ENCODE measurements at places on chromosomes 7 and 10.

DNA sequence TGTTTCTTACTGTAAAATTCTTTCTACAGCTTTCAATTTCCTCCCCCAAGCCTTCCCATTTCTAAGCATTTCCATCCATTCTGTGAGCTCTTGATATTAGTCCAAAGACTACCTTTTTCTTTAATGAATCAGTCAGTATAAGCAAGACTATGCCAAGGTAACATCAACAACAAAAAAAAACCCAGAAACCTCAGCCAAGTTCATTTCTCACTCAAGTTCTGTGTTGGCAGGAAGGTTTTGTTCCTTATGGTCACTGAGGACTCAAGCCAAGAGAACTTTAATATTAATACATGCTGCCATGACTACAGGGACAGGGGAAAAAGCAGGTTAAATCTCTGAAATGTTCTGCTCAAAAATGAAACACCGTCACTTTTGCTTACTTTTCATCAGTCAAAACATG lies 621.2 kb upstream of the NRP1 start:
- DNase-seq: no peak

- no peak for DNase-seq
These were observed 132.0 kb downstream of the RGS10 start for GRCh38 chr10:119410361-119411116.

DNA sequence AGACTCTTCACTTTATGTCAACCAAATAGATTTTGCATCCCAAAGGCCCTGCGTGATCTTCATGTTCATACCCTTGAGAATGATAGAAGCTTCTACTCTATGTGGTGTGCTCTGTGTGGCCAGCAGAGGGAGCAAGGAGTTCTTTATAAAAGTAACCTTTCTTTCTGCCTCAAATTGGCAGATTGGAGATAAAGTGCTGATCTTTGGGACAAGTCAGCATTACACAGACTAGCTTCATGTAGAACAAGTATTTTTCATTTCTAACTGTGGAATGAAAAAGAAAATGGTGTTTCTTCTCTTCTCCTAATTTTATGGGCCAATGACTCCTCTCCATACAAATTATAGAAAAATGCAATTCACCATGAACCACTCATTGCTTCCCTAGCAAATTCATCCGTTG lies 1214.1 kb downstream of the SORCS1 start:
- DNase-seq: no peak

- DNase-seq: no peak
These were observed 24.9 kb upstream of the NPS start for GRCh38 chr10:127524229-127524628.

GRCh38 chr10:32205670-32206069 lies 141.3 kb downstream of the EPC1 start:
- DNase-seq: no peak

DNA sequence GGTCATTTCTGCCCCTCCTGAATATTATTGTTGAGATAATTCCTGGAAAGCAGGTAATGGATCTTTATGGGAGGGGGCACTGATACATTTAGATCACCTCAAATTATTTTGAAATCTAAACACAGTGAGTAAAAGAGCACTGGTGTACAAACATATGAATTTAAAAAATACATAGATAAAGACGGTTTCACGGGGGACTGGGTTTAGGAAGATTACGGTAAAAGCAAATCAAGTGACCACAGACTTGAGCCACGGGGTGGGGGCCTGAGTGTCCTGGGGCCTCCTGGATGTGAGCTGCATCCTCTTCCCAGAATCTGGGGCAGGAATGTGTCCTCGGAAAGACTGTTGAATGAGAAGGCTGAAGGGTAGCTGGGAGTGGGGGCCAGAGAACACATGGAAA lies 219.1 kb upstream of the KLF6 start:
- no peak for DNase-seq

DNA sequence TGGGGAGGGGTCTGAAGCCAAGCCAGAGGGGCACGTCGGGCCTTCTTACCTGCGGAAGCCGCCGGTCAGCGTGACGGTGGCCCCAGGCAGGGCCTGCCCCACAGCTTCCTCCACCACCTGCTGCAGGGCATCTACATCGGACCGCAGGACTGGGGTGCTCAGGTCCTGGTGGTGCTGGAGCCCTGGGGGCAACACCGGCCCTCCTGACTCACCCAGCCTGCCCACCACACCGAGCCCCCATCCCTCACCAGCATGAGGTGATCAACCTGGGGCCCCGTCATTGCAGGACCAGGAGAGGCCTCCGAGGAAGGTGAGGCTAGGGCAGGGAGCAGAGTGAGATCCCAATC lies 8.0 kb downstream of the POLM start:
- no peak for DNase-seq

- DNase-seq: no peak
These were observed 34.3 kb upstream of the ZNF32 start for GRCh38 chr10:43682956-43683355.

DNA sequence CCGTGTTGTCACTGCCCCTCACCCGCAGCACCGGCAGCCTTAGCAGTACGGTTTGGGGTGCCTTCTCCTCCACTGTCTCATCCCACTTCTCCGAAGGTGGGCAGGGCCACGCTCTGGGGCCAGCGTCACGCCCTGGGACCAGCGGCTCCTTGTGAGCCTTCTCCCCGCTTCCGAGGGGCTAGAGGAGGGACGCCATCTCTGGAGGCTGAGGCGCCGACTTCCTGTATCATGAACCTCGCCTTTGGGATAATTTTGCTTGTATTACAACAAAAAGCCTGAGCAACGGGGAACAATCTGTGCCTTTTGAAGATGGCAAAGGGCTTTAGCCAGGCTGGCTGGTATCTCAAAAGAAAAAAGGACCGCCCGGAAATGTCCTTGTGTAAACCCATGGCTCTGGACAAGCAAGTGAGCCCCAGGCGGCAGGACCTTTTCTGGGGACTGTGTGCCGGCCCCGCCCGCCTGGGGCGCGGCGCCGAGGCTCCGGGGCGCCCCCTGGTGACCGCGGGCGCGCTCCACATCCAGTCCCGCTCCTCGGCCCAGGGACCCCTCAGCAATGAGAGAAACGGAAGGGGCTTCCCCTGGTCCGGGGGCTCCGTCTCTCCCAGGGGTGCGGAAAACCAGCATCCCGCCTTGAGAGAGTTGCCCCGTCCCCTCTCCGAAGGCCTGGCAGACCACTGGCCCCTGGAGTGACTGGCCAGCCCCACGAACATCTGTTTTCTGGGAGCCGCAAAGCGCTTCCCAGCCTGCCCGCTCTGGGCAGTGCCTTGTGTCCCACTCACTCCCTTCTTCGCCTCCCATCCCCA lies 3.8 kb downstream of the DEPP1 start:
- no peak for DNase-seq

DNA sequence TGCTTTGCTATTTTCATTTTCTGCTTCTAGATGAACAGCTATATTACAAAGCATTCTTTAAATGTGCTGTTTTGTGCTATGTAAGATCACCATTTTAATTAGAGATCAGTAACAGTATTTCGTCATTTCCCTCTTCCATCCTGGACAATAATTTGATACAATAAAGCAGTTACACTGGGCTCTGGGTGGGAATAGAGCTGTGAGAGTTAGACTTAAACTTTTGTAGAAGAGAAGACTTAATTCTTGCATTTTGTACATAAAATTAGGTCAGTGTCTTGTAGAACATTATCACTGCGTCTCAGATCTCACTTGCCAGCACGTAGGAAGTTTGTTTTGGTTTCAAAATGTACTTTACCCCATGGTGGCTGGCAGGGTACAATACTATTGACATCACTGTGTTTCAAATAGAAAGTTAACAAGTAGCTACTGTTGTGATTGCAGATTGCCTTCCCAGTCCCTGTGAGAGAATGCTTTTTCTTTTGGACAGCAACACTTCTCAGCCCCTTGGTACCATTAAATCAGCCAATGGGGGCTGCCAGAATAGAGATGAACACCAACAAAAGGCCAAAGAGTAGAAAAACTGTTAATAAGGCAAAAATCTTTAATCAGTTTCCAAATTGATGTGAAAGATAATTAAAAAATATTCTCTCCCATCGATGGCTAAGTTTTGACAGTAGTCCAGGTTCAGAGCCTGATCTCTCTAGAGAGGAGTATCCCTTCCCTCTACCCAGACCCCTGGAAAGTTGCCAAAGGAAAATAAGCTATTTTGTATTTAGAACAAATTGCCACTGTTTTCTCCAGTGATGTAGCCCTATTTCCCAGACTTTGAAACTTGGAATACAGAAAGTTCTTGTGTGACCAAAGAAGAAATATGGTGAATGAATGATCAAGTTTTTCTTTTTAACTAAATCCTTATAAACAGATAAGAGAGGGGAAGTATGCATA lies 35.1 kb downstream of the SMNDC1 start:
- no peak for DNase-seq

DNA sequence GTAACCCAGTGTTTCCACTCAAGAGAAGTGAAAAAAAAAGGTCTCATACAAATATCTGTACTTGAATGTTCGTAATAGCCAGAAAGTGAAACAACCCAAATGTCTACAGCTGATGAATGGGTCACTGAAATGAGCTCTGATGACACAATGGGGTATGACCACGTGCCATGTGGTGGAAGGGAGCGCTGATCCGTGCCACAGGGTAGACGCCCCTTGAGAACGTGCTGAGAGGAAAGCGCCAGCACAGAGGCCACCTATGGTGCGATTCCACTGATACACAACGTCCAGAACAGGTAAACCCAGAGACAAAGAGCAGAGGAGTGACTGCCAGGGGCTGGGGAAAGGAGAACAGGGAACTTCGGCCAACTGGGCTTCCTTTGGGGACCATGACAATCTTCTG lies 50.3 kb downstream of the MAD1L1 start:
- no peak for DNase-seq

DNA sequence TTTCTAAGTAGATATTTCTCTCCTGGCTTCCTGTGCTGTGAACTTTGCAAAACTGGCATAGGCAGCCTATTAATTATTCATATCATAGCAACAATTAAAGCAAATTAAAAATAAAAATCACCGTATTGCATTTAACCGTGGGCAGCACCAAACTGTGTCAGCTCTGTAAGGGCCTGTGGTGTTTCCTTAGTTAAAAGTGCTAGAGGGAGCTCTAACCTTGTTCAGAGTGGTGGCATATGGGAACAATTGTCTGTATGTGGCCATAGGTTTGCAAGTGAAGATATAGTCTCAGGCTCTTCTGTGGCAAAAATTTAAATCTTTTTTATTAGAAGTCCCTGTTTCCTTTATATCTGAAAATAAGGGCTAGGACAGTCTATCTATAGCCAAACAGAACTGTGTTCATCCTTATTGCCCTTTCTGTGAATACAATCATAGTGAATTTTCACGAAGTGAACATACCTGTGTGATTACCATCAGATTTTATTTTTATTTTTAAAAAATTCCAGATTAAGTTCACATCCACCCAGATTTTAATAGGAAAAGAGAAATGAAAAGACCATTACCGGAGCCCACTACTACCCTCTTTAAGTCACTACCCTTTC lies 92.6 kb downstream of the POLL start:
- DNase-seq: no peak

GRCh38 chr10:59859570-59859969 lies 46.8 kb downstream of the CCDC6 start:
- no peak for DNase-seq

- no peak for DNase-seq
These were observed 185.1 kb upstream of the ADO start for GRCh38 chr10:62619413-62619738.

GRCh38 chr7:107108793-107109371 lies 59.9 kb upstream of the HBP1 start:
- no peak for DNase-seq

DNA sequence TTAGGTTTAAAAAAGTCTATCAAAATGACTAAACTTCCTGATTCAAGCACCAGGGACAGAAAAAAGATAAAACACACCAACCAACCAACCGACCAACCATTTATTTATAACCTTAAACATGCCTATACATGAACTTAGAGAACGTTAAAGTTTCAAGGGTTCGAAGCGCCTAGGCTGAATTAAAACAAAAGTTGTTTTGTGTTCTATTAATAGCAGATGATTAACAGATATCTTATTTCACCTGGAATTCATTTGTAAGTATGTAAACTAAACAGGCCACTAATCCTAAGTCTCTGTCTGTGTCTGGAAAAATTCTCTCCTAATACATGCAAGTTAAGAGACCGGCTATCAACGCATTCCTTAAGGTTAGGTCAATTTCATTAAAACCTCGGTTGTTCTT lies 1.4 kb downstream of the BAIAP2L1 start:
- DNase-seq: no peak

- DNase-seq: no peak
These were observed 384.9 kb downstream of the PLXNA4 start for GRCh38 chr7:132191418-132191817.

DNA sequence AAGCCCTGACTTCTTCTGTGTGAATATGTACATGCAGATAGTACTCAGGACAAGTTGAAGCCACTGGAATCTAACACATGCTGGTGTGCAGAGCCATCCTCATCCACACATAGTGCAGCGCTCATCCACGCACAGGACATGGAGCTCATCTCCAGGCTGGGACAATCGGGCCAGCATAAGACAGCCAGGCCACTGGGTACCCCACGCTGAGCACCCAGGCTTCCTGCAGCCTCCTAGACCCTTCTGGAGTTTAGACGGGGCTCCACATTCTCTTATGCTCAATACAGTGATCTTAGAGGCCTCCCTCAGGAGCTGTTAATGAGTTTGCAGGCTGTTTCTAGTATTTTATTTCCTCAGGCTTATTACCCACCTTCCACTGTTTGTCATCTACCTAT lies 238.9 kb downstream of the TNS3 start:
- DNase-seq: no peak

DNA sequence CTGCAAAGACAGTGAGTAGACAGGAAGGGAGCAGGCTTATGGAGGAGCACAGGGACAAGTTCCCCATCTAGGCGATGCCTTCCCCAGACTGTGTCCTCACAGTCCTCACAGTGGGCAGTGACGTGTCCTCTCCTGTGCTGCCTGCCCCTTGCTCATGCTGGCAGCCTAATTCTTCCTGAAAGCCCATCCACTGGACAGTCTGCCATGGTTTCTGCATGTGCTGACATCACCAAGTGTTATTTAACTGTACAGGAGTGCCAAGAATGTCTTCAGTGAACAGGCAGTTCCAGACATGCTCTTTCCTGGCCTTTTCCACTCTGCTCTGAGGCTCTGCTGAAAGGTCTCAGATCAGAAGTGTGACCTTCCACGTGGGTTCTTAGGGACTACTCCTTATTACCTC lies 54.1 kb downstream of the ZNF248 start:
- DNase-seq: no peak

GRCh38 chr7:99121496-99122021 lies 22.3 kb downstream of the SMURF1 start:
- DNase-seq: no peak

DNA sequence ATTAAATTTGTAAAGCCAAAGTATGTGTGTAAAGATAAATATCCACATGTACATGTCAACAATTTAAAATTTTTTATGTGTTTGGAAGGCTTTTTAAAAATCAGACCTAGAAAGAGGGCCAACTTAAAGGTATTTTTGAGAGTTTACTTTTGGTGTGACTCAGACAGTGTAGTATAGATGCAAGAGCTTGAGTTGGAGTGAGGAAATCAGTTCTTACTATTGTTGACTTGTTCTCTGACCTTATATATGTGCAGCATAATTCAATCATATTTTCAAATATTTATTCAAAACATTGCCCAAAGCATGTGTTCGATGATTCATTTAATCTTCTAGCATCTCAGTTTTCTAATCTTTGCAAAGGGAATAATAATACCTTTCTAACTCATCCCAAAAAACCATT lies 243.7 kb upstream of the PRKCQ start:
- DNase-seq: no peak

- DNase-seq: no peak
These were observed 48.6 kb downstream of the HIP1 start for GRCh38 chr7:75690121-75690523.

- no peak for DNase-seq
These were observed 484.6 kb downstream of the GATA3 start for GRCh38 chr10:8539056-8539455.

Measured in BJ (cell line).